ENCODE measurements at places on chromosomes 5 and 9. TPM values are rescaled to one million over a fixed set of nuclear protein-coding genes. Genes with fewer than 3 reads are reported as not detected.

The GFI1B gene
- 3.3 TPM for total RNA-seq

GRCh38 chr9:87354147-87354546, 143.5 kb upstream of the DAPK1 start:
- no peak overlapping the region for H3K27ac ChIP-seq
- H3K4me1 ChIP-seq = no peaks in the 10 kb centered on the region
- no peak for DNase-seq
- H3K4me3 ChIP-seq = no peak overlapping the region
- H3K36me3 ChIP-seq = no peaks in the 10 kb centered on the region

The EEIG1 gene
- total RNA-seq = 10.3 TPM

- no peaks in the 10 kb centered on the region for H3K36me3 ChIP-seq
- no peak for DNase-seq
- H3K27me3 ChIP-seq = no peaks in the 10 kb centered on the region
- H3K27ac ChIP-seq = no peak overlapping the region
- no peaks in the 10 kb centered on the region for H3K4me1 ChIP-seq
- H3K4me3 ChIP-seq = no peak overlapping the region
Observed at GRCh38 chr5:62938927-62939326, 360.3 kb downstream of the LRRC70 start.

The DIAPH1 gene
- 456 TPM for total RNA-seq

- H3K4me3 ChIP-seq = no peak overlapping the region
- DNase-seq = no peak
- no peaks in the 10 kb centered on the region for H3K4me1 ChIP-seq
- no peaks in the 10 kb centered on the region for H3K27me3 ChIP-seq
- H3K36me3 ChIP-seq = no peaks in the 10 kb centered on the region
Observed at GRCh38 chr5:155631116-155631515, 617.6 kb downstream of the KIF4B start.

DNA sequence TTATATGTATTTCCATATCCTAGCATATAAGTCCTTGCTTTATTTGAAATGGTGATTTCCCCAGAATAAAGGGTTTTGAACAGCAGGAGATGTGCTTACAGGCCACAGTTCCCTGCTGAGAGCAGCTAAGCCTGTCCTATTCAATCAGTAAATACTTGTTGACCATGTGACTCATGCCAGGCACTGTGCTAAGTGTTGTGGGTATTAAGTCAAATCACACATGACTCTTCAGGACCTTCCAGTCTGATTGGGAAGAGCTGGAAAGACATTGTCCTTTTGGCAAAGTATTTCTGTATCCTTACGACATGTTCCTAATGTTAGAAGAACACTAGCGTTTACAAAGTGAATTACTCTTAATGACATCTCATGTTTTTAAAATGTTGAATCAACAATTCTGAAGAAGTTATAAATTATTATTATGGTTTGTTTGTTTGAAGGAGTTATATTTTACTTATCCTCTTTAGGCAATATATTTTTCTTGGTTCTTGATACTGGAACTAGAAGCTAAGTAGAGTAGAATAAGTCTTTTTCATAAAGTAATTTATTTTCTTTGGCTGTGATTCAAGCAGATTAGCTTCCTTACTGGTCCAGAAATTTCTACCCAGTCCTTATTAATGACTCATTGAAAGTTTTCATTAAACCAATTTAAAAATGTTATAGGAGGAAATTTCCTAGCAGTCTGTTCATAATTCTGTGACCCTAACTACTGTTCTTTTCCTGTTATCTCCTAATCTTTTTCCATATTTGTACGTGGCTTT, 82.1 kb downstream of the GAPVD1 start:
- H3K27ac ChIP-seq = no peak overlapping the region
- H3K4me3 ChIP-seq = no peak overlapping the region
- H3K36me3 ChIP-seq = peaks cover 62% of the 10 kb centered on the region
- no peak for DNase-seq
- no peaks in the 10 kb centered on the region for H3K27me3 ChIP-seq

DNA sequence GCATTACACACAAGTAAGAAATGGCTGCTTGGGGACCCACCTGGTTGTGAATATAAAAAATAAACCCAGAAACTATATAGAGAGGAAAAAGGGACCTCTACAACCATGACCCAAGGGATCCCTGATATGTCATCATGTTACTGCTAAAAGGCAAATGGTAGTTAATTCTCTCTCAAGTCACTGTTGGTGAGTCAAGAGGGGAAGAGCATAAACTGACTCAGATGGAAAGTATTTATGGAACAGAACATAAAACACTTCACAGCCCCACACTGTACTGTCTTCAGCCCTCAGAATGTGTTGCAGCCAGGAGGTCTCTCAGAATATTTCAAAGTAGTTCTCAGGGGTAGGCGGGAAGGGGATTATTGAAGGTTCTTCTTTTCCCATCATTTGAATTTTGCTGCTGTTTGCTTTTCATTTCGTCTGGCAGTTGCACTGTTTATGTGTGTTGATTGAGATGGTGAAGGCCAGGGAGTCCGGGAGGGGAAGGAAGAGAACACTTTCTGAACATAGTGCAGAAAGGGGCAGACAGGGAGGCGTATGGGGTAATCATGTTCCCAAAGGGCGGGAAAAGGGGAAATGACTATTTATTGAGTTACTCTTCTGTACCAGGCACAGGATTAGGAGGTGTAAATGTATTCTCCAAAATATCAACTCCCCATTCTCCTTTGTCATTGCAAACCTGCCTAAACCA, 85.5 kb downstream of the TEK start:
- no peak overlapping the region for H3K4me3 ChIP-seq
- H3K27me3 ChIP-seq = no peaks in the 10 kb centered on the region
- no peaks in the 10 kb centered on the region for H3K4me1 ChIP-seq
- H3K36me3 ChIP-seq = no peaks in the 10 kb centered on the region

GRCh38 chr5:63306909-63307308, 655.3 kb downstream of the HTR1A start:
- no peak overlapping the region for H3K27ac ChIP-seq
- DNase-seq = no peak
- H3K27me3 ChIP-seq = no peaks in the 10 kb centered on the region
- H3K36me3 ChIP-seq = no peaks in the 10 kb centered on the region
- no peak overlapping the region for H3K4me3 ChIP-seq

The TXNDC15 gene
- 48.3 TPM for total RNA-seq

DNA sequence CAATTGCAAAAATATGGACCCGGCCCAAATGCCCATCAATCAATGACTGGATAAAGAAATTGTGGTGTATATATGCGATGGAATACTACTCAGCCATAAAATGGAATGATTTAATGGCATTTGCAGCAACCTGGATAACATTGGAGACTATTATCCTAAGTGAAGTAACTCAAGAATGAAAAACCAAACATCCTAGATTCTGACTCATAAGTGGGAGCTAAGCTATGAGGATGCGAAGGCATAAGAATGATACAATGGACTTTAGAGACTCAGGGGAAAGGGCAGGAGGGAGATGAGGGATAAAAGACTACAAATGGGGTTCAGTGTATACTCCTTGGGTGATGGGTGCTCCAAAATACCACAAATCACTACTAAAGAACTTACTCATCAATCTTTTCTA, 247.6 kb upstream of the FBXL7 start:
- H3K4me1 ChIP-seq = no peaks in the 10 kb centered on the region
- no peaks in the 10 kb centered on the region for H3K27me3 ChIP-seq
- H3K27ac ChIP-seq = no peak overlapping the region

- no peak for DNase-seq
- H3K4me1 ChIP-seq = peaks cover 25% of the 10 kb centered on the region
- H3K27me3 ChIP-seq = no peaks in the 10 kb centered on the region
- H3K27ac ChIP-seq = no peak overlapping the region
Observed at GRCh38 chr5:82353522-82353921, 75.4 kb upstream of the RPS23 start.

- no peaks in the 10 kb centered on the region for H3K27me3 ChIP-seq
- no peaks in the 10 kb centered on the region for H3K36me3 ChIP-seq
- H3K4me1 ChIP-seq = no peaks in the 10 kb centered on the region
- H3K27ac ChIP-seq = no peak overlapping the region
- no peak for DNase-seq
Observed at GRCh38 chr5:9712911-9713310, 82.8 kb upstream of the TAS2R1 start.

The FSD1L gene
- total RNA-seq = 2.1 TPM

The FGF10 gene
- not detected for total RNA-seq

The LHX3 gene
- total RNA-seq = not detected

- H3K4me3 ChIP-seq = no peak overlapping the region
- peak; percentile 90 for DNase-seq
- no peaks in the 10 kb centered on the region for H3K27me3 ChIP-seq
- no peaks in the 10 kb centered on the region for H3K36me3 ChIP-seq
- peaks cover 26% of the 10 kb centered on the region for H3K4me1 ChIP-seq
- peak overlapping the region; percentile 40 for H3K27ac ChIP-seq
Observed at GRCh38 chr9:126397056-126397455, 70.4 kb downstream of the MVB12B start.

- no peaks in the 10 kb centered on the region for H3K27me3 ChIP-seq
- no peak overlapping the region for H3K27ac ChIP-seq
- H3K36me3 ChIP-seq = no peaks in the 10 kb centered on the region
- peaks cover 3% of the 10 kb centered on the region for H3K4me1 ChIP-seq
- DNase-seq = no peak
Observed at GRCh38 chr9:4069457-4070153, 230.3 kb downstream of the GLIS3 start.

DNA sequence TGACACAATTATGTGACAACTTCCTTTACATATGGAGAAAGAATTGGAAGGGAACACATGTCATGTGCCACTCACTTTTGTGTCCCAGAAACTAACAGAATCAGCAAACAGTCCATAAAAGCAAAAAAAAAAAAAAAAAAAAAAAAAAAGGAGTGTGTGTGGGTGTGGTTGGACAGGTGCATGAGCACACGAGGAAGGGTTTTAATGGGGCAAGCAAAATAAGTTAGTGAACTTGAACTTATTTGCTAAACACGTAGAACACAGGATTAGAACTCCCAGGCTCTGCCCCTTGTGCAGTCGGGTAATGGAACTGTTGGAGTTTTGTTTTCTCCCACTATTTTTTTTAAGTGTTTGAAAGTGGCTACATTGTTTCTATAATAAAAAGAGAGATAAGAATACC, 74.8 kb upstream of the PJA2 start:
- H3K27me3 ChIP-seq = no peaks in the 10 kb centered on the region
- H3K4me1 ChIP-seq = no peaks in the 10 kb centered on the region
- no peak overlapping the region for H3K4me3 ChIP-seq

The SEMA5A gene
- not detected for total RNA-seq

The PRUNE2 gene
- total RNA-seq = 0.45 TPM

The RAB3C gene
- 0.05 TPM for total RNA-seq

DNA sequence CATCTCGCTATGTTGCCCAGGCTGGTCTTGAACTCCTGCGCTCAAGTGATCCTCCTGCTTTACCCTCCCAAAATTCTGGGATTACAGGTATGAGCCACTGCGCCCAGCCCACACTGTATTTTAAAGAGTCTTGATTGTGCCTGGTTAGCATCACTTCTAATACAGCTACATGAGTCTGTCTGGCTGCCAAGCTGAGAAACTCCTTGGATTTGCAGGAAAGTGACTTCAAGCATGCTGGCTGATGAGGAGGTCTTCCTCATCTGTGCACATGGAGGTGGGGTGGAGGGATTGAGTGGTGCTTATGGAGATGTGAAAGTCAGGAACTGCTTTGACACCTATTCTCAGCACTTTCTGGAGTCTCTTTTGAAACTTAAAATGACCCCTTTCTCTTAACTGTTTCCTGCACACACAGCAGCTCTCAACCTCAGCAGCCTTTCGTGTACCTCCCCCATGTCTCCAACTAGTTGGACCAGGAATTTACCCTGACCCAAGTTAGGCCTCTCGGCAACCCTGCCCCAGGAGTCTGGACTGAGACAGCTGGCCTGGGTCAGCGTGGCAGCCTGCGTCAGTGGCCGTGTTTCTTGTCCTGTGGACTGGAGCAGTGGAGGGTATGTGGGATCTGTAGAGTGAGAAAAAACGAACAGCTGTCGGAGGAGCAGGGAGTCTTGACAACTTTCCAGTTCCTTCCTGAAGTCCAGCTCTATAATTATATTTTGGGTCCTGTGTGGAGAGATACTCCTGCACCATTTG, 72.5 kb downstream of the ACER2 start:
- H3K4me3 ChIP-seq = no peak overlapping the region
- H3K27me3 ChIP-seq = no peaks in the 10 kb centered on the region
- no peaks in the 10 kb centered on the region for H3K4me1 ChIP-seq
- no peak for DNase-seq

The RAD23B gene
- 92.6 TPM for total RNA-seq

DNA sequence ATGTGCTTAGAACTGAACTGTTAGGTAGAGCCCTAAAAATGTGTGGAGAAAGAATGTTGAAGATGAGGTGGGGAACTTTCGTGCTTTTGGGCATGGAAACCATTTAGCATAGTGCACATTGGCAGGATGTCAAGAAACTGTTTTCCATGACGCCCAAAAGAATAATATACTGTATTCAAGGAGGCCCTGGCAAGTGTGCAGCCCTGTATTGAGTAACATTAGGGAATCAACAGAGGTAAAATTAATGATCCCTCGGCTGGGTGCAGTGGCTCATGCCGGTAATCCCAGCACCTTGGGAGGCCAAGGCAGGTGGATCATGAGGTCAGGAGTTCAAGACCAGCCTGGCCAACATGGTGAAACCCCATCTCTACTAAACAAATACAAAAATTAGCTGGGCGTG, 20.9 kb upstream of the PLIN2 start:
- no peaks in the 10 kb centered on the region for H3K36me3 ChIP-seq
- no peaks in the 10 kb centered on the region for H3K4me1 ChIP-seq
- H3K27ac ChIP-seq = no peak overlapping the region
- no peak overlapping the region for H3K4me3 ChIP-seq
- H3K27me3 ChIP-seq = no peaks in the 10 kb centered on the region

The DIPK1B gene
- total RNA-seq = 0.39 TPM

DNA sequence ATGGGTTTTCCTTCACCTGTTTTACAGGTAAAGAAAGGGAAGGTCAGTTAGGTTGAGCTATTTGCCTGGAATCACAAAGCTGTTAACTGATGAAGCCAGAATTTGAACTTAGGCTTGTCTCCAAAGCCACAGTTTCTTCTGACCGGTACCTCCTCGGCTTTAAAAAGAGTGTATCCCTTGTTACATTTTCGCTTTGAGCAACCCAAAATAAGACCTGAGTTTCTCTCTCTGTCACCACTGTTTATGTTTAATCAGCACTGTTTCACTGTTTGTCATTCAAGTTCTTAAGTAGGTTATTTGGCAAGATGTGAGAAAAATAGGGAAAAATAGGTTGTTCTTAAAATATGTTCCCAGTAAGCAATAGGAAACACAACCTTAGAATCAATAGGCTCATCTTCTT, 84.6 kb downstream of the VCAN start:
- H3K27ac ChIP-seq = no peak overlapping the region
- H3K36me3 ChIP-seq = no peaks in the 10 kb centered on the region
- H3K27me3 ChIP-seq = no peaks in the 10 kb centered on the region
- no peak overlapping the region for H3K4me3 ChIP-seq
- H3K4me1 ChIP-seq = no peaks in the 10 kb centered on the region

The WWC1 gene
- 0.66 TPM for total RNA-seq

The PKN3 gene
- total RNA-seq = 4.5 TPM

Measured in natural killer cell (primary cell).